ENCODE measurements at places on chromosomes 7 and 10.

GRCh38 chr7:129643550-129644170, 32.1 kb downstream of the NRF1 start:
- DNase-seq = no peak

DNA sequence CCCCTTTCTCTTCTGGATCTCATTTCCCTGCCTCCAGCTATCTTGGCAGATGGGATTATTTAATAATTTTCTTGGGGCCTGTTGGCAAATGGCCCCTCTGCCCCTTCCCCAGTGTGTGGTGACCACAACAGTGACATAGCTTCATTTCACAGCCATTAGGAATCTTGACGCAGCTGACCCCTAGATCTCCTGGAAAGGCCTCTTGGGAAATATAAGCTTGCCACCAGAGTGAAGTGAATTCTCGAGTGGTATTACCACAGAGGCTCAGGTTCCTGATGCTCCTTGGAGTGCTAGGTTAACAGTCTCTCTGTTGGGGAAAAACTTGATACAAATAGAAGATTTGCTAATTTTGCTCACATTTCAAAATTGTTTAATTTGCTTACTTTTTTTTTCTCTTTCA, 57.8 kb downstream of the AUTS2 start:
- DNase-seq = no peak

DNA sequence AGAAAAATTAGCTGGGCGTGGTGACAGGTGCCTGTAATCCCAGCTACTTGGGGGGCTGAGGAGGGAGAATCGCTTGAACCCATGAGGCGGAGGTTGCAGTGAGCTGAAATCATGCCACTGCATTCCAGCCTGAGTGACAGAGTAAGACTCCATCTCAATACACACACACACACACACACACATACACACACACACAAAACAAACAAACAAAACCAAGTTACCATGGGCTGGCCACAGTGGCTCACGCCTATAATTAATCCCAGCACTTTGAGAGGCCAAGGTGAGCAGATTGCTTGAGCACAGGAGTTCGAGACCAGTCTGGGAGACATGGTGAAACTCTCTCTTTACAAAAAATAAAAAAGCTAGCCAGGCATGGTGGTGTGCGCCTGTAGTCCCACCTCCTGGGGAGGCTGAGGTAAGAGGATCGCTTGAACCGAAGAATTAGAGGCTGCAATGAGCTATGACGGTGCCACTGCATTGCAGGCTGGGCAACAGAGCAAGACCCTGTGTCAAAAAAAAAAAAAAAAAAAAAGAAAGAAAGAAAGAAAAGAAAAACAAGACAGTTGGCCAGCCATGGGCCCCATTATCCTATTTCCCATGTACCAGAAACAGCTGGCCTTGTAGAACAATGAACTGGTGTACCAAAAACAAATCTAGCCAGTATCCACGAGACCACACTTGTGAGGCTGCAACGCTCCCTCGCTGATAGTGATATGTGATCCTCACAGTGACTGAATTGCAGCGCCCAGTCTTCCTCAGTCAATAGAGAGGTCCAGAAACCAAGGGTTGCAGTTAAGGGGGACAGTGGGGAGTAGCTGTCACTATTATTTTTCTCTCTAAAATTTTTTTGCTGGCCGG, 6.6 kb upstream of the AGFG2 start:
- no peak for DNase-seq

DNA sequence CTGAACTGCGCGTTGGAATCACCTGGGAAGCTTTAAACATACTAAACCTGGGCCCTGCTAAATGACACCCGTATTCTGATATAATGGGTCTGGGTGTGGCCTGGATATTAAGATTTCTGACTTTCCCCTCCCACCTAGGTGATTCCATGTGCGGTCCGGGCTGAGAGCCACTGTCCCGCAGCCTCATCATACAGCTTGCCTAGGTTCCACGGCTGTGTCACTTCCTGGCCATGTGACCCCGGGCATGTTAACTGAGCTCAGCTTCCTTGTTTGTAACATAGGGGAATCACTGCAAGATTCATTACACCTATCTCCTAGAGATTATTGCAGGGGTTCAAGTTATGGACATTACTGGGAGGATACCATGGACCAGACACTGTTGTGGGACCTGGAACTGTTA, 472.7 kb upstream of the GALNT17 start:
- DNase-seq = no peak
